ENCODE measurements at places on chromosomes 12 and 14.
A peak's percentile ranks its signal among the peaks of the same experiment; 100 is the strongest.

DNA sequence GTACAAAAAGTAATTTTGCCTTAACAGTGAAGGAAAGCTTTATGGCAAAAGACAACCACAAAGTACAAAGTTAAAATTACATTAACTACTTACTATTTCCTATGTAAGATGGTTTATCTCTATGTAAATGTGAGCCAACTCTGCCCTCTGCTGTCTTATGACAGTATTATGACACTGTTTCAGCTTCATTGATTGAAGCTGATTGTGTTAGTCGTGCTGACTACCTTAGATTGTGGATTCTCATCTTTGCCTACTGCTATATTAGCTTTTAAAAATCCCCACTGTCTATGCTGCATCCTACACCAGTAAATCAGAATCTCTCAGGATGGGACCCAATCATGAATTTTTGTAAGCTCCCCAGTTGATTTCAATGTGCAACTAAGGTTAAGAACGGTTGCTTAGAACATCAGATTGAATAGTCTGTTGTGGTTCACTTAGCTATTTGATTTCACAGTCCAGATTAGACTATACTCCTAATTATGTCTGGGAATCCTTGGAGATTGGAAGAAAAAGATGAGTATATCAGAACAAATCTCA is 12.2 kb upstream of the SPTB start:
- DNase-seq: peak; percentile 72

DNA sequence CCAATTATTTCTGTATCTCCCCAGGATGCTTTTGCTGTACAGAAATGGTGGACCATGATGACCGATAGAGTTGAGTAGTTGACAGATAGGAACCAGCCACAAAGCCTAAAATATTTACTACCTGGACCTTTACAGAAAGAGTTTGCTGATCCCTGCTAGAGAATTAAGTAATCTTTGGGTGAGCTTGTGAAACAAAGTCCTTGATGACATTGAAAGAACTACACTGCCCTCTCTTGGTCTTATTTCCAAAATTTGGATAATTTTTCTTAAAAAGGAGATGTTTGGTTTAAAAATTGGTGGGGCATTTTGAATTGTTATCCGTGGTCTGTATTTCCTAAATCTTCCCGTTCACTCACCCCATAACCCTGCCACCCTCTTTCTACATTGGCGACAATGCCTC is 13.7 kb upstream of the TCTN1 start:
- peak; percentile 67 for DNase-seq

GRCh38 chr12:52789637-52790426 is 6.1 kb downstream of the KRT3 start:
- no peak for DNase-seq

DNA sequence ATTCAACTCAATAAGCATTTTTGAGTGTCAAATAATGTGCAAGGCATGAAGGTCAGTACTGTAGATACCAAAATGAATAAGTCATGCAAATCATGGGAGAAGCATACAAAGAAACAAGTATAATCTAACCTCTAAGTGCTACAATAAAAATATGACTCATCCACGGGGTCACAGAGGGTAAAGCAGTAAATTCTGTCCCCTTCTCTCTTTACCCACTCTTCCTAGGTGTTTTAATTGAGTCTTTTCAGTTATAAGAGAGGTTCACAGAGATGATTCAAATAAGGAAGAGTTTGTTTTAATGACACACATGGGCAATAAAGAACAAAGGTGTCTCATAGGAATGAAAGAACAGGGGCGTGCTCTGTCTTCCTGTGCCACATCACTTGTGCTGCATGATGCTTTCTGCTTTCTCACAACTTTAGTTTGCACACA is 71.5 kb upstream of the DAAM1 start:
- DNase-seq: no peak

DNA sequence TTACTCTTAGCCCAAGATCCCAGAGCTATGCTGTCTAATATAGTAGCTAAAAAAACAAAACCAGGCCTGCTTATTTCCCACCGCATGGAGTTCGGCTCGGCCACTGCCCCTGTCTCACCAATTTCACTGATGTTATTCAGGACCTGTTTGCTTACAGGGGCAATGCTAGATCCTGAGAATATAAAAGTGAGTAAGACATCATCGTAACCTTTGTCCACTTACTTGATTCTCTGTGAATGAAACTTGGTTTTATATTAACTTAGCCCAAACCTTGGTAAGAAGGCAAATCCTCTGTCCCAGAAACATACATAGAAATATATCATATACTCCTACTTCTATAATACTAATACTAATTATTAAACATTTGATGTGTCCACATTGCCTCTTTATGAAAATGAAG is 56.6 kb downstream of the RNFT2 start:
- DNase-seq: no peak

DNA sequence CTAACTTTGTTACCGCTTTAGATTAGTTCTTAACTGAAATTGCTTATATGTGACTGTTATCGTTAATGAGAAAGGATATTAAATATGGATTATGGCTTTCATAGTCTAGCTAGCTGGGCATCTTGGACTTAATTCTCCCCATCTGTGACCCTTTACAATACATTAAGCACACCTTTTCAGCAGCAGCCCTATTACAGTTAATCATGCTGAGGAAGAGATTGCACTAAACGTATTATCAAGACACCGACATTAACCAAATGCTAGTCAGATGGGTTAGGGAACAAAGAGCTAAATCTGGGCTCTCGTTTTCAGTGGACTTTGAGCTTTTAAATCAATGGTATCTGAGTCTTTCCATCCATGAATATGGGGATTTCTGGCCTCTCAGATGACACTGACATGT is 447.5 kb upstream of the DCN start:
- no peak for DNase-seq

DNA sequence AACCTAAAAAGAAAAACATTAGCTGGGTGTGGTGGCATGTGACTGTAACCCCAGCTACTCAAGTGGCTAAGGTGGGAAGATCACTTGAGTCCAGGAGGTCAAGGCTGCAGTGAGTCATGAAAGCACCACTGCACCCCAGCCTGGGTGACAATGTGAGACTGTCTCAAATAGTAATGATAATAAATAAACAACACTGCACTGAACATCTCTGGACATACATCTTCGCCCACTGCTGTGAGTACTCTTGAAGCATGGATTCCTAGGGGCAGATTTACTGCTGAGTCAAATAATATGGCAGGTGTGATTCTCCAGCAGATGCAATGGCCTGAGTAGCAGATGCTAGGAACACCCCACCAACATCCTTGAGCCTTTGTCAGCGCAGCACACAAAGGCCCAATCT is 23.6 kb downstream of the ABCB9 start:
- peak; percentile 19 for DNase-seq

GRCh38 chr14:47826809-47827208 is 151.4 kb upstream of the MDGA2 start:
- no peak for DNase-seq

DNA sequence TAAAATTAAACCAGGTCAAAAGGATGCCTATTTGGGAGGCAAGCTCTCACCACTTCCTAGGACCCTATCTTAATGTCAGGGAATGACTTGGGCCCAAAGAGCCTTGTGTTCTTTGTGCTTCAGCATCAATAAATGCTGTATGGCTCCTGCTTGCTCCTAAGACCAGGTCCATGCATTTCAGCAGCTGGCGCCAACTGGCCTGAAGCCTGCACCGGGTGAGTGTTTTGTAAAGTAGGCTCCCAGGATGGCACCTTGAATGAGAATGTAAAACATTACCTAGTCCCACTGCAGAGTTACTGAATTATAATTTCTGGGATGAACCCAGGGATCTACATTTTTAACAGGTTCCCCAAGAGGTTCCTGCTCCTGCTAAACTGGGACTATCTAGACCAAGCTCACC is 16.1 kb upstream of the SLC38A4 start:
- no peak for DNase-seq

DNA sequence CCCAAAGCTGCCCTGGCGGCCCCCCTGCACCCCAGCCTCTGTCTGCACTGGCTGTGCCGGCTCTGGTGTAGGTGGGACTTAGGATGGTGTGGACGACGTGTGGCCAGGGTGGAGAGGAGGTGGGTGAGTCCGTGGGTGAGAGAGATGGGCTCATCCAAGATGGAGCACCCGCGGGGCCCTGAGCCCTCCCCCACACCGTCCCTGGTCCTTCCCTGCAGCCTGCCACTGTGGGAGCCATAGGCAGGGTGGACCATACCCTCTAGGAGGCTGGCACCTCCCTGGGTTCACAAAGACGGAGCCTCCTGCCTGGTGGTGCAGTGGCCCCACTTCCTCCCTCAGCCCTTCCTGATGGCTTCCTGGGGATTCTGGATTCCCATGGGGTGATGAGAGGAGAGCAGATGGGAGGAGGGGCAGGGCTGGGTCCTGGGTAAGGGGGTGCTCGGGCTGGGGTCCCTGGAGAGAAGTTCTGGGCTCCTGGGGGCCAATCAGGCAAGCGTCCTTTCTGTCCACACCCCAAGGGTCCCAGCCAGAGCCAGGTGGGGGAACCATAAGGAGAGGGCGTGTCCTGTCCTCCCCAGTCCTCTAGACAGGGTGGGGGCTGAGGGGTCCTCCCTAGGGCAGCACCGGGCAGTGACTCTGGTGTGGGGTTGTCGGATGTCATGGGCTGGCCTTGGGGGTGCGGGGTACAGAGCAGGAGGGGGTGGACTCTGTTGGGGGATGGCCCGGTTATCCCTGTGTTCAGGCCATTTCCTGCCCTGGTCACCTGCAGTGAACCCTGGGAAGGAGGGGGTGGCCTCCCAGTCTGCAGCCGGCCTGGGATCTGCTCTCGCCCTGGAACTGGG is 384.8 kb downstream of the TMEM121 start:
- DNase-seq: no peak

- no peak for DNase-seq
Observed at GRCh38 chr12:87430444-87430843, 598.8 kb downstream of the C12orf50 start.

DNA sequence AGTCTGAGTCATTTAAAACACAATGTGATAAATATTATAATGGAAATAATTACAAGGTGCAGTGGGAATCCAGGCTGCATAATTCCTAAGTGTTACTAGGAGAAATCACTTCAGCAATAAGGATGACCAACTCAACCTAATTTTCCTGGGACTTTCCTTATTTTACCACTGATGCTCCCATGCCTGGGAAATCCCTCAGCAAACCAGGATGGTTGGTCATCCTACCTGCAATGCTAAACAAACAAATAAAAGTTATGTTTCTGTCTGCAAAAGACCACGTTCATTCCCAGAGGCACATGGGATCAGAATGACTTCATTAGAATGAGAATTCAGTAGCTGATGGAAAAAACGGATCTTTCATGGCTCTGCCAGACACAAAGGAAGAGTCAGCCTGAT is 130.8 kb upstream of the RAP1B start:
- DNase-seq: no peak
